ENCODE measurements at places on chromosomes 16 and 17.

DNA sequence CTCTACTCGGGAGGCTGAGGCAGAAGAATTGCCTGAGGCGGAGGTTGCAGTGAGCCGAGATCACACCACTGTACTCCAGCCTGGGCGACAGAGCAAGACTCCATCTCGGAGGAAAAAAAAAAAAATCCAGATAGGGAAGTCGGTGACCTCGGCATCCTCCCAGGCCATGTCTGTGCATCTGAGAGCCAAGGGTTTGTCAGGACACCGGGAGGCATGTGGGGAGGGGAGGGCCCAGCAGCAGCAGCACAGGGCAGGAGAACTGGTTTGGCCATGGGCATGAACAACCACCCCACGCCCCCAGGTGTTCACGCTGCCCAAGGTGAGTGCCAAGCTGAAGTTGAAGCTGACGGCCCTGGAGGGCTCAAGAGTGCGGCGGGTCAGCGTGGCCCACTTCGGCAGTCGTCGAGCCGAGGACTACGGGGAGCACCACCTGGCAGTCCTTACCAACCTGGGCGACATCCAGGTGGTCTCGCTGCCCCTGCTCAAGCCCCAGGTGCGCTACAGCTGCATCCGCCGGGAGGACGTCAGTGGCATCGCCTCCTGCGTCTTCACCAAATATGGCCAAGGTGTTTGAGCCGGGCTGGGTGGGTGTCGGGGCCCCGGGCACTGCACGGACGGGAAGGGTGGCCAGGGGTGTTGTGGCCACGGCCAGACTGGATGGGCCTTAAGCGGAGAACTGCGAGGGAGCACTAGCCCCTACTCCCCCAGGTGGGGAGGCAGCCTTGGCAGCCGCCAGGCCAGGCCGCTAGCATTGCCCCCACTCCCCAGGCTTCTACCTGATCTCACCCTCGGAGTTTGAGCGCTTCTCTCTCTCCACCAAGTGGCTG lies 14.7 kb upstream of the MYO15B start:
- DNase-seq: no peak

DNA sequence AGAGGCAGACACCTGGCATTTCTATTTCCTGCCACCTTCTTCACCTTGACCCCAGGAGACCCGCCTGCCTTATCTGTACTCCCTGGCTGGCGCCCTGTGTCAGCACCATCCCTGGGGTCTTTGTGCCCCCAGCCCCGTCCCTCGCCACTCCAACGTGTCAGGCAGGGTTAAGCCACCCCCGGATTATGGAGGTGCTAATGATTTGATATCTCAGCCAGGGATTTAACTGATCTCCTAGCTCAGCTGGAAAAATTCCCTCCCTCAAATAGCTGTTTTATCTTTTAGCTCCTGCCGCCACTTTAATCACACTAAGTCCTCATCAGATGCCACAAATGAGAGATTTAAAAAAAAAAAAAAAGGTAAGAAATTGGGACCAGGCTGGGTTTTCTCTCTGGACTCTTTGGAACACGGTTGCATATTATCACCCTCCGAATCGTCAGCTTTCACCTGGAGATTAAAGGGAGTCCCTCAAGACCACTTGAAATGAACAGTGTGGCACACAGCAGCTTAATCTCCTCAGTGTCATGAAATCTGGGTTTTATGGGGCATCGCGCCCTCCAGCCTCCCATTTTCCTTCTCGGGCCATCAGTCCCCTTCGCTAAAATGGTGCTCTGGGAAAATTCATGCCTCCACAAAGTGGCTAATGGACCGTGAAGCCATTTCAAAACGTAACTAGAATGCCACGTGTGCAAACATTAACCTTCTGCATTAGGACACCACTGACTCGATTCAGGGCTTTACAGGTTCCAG lies 26.2 kb upstream of the WFDC1 start:
- no peak for DNase-seq

GRCh38 chr17:38663125-38663751 lies 11.5 kb downstream of the EPOP start:
- peak; percentile 83 for DNase-seq

DNA sequence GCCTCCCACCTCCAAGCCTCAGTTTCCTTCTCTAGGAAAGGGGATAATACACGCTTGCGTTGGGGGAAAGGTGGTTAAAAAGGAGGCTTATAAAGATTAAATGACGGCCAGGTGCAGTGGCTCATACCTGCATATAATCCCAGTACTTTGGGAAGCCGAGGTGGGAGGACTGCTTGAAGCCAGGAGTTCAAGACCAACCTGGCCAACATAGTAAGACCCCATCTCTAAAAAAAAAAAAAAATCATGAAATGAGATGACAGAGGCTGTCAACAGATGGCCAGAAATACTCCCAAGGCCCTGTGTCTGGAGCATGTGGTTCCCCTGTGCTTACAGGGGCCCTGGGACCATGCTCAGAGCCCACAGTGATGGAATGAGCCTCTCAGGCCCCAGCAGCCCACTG lies 30.4 kb downstream of the RTN4RL1 start:
- DNase-seq: no peak

Measured in NAMALWA (cell line).